ENCODE measurements at places on chromosomes 5 and 9.

- no peak for DNase-seq
Measured at GRCh38 chr9:129998491-129999140, 44.4 kb downstream of the FNBP1 start.

DNA sequence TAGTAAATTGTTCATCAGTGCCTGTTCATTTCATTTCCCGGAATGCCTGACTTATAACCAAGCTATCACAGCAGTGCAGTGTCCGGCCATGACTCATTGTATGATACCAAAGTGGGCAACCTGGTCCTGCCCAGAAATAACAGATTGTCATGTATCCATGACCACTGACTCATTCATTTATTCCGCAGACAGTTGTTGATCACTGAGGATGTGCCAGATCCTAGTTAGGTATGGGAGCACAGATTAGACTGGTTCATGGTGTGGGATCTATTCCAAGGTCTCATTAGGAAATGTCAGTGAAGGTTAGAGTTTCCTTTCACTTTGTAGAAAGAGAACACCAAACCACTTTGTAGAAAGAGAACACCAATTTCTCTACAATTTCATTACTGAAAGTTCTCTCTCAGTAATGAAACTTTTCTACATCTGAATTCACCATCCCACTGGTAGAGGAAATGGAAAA, 8.7 kb downstream of the NREP start:
- no peak for DNase-seq

DNA sequence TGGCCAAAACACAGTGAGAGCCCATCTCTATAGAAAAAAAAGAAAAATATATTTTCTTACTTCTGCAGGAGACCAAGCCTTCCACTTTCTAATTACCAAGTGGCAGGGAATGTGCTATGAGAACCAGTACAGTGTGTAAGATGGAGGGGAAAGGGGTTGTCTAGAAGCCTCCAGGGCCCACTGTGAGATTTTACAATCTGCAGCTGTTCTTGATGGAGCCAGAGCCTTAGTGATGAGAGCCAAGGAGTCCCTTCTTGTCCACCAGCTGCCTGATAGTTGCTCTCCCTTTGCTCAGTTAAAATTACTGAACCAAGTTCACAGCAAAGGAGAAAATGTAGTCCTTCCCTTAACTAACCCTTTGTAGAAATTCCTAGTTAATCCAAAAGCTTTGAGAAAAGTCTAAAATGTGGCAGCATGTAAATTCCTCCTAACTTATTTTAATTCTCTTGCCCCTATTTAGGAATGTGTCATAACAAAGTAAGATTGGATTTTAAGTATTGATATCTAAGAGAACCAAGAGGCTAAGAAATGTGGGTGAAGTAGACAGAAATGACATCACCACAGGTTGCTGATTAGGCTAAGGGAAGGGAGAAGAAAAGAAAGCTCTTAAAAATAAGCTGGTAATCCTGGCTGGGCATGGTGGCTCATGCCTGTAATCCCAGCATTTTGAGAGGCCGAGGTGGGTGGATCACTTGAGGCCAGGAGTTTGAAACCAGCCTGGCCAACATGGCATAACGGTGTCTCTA, 19.3 kb downstream of the SRP19 start:
- DNase-seq: no peak

DNA sequence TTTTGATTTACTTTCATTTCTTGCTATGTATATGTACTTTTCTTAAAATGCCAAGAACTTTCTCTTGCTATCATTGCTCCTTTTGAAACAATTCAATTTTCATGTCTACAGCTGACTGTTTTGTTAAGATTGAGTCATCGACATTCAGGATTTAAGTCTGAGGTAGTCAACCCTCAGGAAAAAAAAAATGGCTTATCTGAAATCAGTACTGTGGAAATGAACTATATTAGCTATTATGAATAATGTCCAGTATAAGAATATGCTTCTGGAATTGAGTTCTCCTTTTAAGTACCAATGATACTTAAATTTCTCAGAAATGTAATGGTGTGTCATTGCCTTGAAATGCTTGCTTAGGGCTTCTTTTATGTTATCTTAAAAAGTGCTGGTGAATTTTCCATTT, 37.9 kb downstream of the TNFAIP8 start:
- no peak for DNase-seq

GRCh38 chr5:86314951-86315350, 302.8 kb upstream of the COX7C start:
- DNase-seq: no peak

GRCh38 chr5:35393901-35394300, 163.6 kb upstream of the PRLR start:
- no peak for DNase-seq

DNA sequence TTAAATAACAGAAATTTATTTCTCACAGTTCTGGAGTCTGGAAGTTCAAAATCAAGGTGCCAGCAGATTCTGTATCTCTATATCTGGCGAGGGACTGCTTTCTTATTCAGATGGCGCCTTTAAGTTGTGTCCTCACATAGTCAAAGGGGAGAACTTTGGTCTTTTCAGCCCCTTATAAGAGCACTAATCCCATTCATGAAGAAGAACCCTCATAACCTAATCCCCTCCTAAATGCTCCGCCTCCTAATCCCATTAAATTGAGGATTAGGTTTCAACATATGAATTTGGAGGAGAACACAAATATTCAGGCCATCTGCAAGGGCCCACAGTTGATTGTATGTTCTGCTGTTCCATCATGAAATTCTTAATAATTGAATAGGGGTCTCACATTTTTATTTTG, 10.8 kb upstream of the CCDC152 start:
- DNase-seq: no peak

GRCh38 chr9:18058564-18059442, 415.1 kb upstream of the ADAMTSL1 start:
- DNase-seq: no peak

DNA sequence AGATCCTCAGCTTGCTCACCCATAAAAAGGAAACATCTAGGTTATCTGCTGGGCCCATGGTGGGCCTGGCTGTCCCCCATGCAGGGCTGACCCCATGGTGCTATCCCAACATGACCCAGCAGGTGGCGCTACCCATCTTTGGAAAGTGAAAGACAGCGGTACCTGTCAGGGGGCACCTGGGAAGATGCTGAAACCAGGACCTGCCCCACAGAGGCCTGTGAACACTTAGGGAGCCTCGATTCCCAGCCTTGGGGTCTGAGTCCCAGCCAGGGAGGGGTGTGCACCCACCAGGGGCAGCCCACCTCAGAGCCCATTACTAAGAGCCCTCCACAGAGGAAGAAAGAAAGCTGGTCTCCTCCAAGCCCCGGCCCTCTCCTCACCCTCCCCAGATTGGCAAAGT, 46.6 kb upstream of the IPPK start:
- peak; percentile 85 for DNase-seq

DNA sequence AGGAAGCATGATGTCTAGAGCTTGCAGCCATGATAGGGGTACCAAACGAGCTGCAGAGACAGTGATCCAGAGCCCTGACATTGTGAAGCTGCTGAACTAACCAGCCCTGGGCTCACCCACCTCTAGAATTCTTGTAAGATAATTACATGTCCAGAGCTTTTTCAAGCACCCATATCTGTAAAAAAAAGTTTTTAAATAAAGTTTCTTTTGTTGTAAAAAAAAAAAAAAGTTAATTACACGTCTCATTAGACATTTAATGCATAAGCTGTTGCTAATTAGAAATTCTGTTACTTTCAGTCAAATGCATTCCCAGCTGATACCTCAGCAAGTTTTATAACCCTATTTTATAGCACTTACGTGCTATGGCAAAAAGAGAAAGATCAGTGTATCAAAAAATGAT, 65.6 kb downstream of the C9orf85 start:
- no peak for DNase-seq

DNA sequence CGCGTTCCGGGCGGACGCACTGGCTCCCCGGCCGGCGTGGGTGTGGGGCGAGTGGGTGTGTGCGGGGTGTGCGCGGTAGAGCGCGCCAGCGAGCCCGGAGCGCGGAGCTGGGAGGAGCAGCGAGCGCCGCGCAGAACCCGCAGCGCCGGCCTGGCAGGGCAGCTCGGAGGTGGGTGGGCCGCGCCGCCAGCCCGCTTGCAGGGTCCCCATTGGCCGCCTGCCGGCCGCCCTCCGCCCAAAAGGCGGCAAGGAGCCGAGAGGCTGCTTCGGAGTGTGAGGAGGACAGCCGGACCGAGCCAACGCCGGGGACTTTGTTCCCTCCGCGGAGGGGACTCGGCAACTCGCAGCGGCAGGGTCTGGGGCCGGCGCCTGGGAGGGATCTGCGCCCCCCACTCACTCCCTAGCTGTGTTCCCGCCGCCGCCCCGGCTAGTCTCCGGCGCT, at the start of gene DAPK1:
Gene DAPK1, plus strand, starts transcription at position 264 of the 442 bp plus-strand sequence. CDS start 1,211 bp downstream, outside the sequence.
- peak; percentile 16 for DNase-seq

Data from stimulated activated CD4-positive, alpha-beta T cell treated with anti-CD3 and anti-CD28 coated beads, Interleukin-1b, Interleukin-23, amount 100 ng/mL, for 24 hours (primary cell).